Left cardiac atrium (tissue), 4 donors: ENCODE measurements at places on chromosomes 12 and 14. TPM values are rescaled to one million over a fixed set of nuclear protein-coding genes. Genes with fewer than 3 reads are reported as not detected.

TMTC1 gene
- 49.0 TPM for total RNA-seq

STX2 gene
- 19.1 TPM for total RNA-seq

A2M gene
- total RNA-seq, result 634 TPM

KRT1 gene
- not detected for total RNA-seq

BCL2L2 gene
- 47.7 TPM for total RNA-seq

TTC7B gene
- 76.5 TPM for total RNA-seq

MUCL1 gene
- total RNA-seq, result not detected

NINJ2 gene
- total RNA-seq, result 7.0 TPM

CELA1 gene
- not detected for total RNA-seq

GLT8D2 gene
- total RNA-seq, result 12.8 TPM

KCNA1 gene
- not detected for total RNA-seq

SERPINA9 gene
- not detected for total RNA-seq

PYGL gene
- total RNA-seq, result 27.3 TPM

PDZRN4 gene
- 0.50 TPM for total RNA-seq

LRRC43 gene
- 0.71 TPM for total RNA-seq

COPZ1 gene
- 118 TPM for total RNA-seq

NFKBIA gene
- total RNA-seq, result 99.0 TPM

MIPOL1 gene
- 11.7 TPM for total RNA-seq

SINHCAF gene
- total RNA-seq, result 13.5 TPM

PLEKHG7 gene
- total RNA-seq, result not detected

SDSL gene
- 7.0 TPM for total RNA-seq

CMA1 gene
- 5.2 TPM for total RNA-seq

OR4E2 gene
- not detected for total RNA-seq

RIC8B gene
- total RNA-seq, result 16.0 TPM

SLC4A8 gene
- 0.29 TPM for total RNA-seq

MYF6 gene
- total RNA-seq, result not detected

PIWIL1 gene
- not detected for total RNA-seq

IRAK3 gene
- 11.9 TPM for total RNA-seq

POTEM gene
- total RNA-seq, result not detected

BLTP3B gene
- 19.4 TPM for total RNA-seq

FOXA1 gene
- total RNA-seq, result not detected

ABCC9 gene
- total RNA-seq, result 44.6 TPM

ACOT6 gene
- not detected for total RNA-seq

HOXC5 gene
- not detected for total RNA-seq

IFNG-AS1 gene
- 1.0 TPM for total RNA-seq

AHNAK2 gene
- total RNA-seq, result 9.7 TPM

KITLG gene
- total RNA-seq, result 16.7 TPM

ACSS3 gene
- total RNA-seq, result 21.9 TPM

PIK3C2G gene
- not detected for total RNA-seq

FITM1 gene
- total RNA-seq, result 103 TPM

CCDC88C gene
- 5.0 TPM for total RNA-seq

FGD6 gene
- total RNA-seq, result 16.3 TPM

OASL gene
- 0.35 TPM for total RNA-seq

POU6F1 gene
- 5.8 TPM for total RNA-seq

RTL1 gene
- total RNA-seq, result not detected

MYL2 gene
- total RNA-seq, result 31.0 TPM

DDX54 gene
- 32.4 TPM for total RNA-seq

DBX2 gene
- total RNA-seq, result 0.50 TPM
